ENCODE measurements at places on chromosomes 6 and 20.
A peak's percentile ranks its signal among the peaks of the same experiment; 100 is the strongest.

GRCh38 chr6:75384116-75384515 is 99.5 kb upstream of the TMEM30A start:
- no peak for DNase-seq

- DNase-seq: peak; percentile 93
Observed at GRCh38 chr6:162058281-162058875, 669.2 kb downstream of the PRKN start.

GRCh38 chr6:13358511-13358910 is 30.2 kb upstream of the TBC1D7 start:
- DNase-seq: no peak

GRCh38 chr20:8398263-8399051 is 266.4 kb downstream of the PLCB1 start:
- DNase-seq: no peak

DNA sequence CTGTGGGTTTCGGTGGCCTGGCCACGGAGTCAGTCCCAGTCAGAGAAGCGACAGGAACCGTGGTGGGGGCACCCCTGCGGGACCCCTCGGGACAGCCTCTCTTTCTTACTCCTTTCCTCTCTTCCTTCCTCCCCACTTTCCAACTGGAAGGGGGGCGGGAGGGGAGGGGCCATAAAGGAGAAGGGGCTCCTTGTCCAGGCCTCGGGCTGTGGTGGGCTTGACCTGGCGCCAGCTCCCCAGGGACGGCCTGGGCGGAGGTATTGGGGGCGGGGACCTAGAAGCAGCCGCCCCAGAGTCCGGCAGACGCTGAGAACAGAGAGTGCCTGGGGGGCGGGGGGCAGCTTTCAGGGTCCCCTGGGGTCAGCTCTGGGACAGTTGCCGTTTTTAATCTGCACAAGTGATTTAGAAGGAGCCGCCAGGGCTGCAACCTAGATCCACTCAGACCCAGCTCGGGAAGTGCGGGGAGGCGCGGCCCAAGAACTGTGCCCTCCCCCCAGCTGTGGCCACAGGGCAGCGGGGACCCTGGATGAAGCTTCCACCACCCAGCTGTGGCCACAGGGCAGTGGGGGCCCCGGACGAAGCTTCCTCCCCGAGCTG is 6.4 kb upstream of the ABHD16B start:
- no peak for DNase-seq

DNA sequence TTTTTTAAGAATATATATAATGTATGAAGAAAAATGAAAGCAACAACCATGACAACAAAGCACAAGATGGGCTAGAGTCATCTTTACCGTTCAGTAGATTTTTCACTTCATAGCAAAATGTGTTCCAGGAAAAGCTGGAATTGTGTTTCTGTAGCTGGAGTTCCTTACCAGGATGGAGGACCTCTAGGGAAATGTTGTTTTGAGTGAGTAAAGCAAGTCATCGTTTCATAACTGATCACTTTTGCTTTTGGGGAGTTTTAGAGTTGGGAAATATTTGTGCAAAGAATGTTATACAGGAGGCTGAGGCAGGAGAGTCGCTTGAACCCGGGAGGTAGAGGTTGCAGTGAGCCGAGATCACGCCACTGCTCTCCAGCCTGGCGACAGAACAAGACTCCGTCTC is 151.6 kb downstream of the SASH1 start:
- DNase-seq: no peak

DNA sequence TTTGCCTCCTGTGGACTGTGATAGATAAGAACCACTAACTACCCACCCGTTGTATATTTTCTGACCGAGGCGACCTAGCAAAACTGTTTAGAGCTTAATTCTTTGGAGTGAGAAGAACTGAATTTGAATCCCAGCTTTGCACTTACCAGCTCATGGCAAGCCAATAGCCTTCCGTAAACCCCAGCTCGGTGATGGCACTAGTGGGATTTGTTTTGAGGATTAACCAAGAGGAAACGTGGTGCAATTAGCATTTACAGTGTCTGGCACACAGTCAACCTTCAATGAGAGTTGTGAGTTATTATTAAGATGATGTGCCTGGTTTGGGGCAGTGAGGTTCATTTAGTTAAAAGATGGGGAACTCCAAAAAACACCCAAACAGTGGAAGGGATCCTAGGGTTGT is 12.3 kb upstream of the DSP start:
- no peak for DNase-seq

DNA sequence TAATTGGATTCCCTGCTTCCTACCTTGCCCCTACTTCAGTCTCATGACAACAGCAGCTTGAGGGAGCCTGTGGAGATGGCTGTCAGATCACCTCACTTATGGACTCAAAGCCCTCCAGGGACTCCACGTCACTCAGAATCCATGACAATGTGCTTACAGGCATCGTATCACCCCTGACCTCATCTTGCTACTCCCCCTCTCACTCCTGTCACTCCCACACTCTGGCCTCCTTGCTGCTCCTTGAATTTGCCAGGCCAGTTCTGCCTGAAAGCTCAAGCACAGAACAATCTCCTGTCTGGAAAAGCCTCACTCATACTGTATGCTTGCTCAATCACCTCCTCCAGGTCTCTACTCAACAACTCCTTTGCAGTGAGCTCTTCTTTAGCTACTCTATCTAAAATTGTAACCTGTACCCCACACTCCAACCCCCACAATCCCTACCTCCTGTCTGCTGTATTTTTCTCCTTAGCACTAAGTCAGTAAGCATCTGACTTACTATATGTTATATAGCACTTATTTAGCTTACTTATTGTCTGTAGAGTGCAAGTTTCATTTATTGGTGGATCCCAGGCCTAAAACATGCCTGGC is 10.7 kb upstream of the GSTA4 start:
- no peak for DNase-seq

DNA sequence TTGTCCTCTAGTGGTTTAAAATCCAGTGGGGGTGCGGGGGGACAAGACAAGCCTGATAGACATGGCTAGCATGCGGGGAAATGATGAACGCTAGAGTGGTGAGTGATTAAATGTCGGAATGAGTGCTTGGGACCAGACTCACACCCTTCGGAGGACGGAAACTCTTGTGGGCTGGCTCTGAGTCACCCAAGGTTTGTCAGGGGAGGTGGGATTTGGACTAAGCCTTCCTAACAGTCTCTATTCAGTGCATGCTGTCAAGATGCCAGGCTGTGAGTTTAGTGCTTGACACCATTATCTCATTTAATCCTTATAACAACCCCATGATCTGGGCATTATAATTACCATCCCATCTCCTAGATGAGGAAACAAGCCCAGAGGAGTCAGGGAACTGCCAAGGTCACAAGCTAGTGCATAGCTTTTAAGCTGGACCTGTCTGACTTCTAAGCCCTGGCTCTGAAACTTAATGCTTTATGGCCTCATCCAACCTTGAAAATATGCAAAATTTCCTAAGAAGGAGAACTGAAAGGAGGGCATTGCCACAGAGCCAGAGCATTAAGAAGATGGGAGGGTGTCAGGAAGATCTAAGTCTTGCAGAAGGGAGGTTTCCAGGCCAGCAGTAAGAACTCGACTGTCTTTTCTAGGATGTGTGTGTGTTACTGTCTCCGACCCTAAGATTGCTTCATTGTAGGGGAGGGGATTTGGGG is 168.7 kb upstream of the LRFN2 start:
- DNase-seq: no peak

GRCh38 chr6:7041511-7042026 is 66.2 kb upstream of the RREB1 start:
- no peak for DNase-seq

GRCh38 chr20:63980317-63980805 is 571 bp upstream of the PRPF6 start:
- no peak for DNase-seq

DNA sequence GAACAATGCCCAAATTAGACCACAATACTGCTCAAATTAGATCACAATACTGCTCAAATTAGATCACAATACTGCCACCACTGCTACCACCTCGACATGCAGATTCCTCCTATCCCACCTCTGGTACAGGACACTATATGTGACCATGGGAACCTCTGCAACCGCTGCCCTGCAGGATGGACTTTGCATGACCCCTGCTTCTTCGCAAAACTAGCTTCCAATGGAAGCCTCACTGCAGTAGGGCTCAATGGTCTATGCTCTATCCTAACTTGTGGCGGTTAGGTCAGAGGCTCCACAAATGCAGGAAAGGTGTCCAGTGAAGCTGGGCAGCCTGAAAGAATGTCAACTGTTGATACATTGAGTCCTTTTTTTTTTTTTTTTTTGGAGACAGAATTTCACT is 7.8 kb upstream of the TXNDC5 start:
- DNase-seq: no peak

DNA sequence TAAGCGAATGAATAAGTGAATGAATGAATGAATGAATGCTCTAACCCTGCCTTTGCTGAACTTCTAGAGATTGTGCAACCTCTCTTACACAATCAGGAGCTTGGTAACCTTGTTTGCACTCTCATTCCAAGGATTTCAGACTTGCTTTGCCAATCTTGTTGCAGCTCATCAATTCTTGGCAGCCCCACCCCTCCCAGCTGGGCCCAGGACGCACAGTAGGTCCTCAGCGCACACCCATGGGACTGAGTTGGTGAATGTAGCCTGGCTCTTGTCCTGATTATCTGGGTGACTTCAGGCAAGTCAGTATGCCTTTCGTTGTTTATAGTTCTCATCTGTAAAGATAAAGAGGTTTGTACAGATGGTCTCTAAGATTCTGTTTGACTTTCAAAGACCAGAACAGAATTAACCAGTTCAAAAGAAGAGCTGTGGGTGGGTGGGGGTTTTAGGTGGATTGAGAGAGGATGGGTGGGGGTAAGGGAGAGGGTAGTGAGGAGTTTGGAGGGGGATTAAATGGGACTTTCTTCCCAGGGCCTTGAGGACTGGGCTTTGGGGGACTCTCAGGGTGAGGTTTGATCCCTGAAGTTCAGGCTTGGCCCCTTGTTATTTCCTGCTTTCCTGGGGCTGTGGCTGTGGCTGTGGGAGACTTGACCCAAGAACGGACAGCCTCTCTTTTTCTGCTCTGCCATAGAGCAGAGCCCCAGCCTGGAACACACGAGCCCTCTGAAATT is 33.2 kb downstream of the VEGFA start:
- no peak for DNase-seq

GRCh38 chr20:19628570-19629134 is 129.4 kb upstream of the RIN2 start:
- DNase-seq: peak; percentile 39

- no peak for DNase-seq
Observed at GRCh38 chr6:33610067-33610466, 11.1 kb upstream of the ITPR3 start.

- DNase-seq: no peak
Observed at GRCh38 chr6:30554962-30555815, 1.1 kb downstream of the GNL1 start.

DNA sequence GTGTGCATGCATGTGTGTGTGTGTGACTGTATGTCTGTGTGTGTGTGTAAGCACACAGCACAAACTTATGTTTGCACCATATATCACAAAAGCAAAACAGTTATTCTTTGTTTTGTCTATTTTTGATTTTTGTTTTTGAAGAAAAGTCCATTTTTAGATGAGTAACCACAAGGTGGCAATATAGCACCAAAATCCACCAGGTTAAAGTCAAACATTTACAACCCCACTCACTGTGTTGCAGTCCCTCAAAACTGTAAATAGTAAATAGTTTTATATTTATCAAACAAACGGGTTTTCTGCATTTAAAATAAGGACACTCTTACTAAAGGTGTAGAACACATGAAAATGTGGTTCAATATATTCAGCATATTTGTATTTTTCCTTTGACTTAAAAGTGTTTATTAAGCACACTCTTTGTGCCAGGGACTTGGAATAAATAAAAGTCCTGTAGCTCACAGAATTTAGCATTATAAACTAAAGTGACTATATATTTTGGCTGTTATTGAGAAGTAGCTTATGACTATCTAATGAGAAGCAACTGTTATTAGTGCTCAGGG is 118.5 kb downstream of the GFRAL start:
- peak; percentile 1 for DNase-seq

DNA sequence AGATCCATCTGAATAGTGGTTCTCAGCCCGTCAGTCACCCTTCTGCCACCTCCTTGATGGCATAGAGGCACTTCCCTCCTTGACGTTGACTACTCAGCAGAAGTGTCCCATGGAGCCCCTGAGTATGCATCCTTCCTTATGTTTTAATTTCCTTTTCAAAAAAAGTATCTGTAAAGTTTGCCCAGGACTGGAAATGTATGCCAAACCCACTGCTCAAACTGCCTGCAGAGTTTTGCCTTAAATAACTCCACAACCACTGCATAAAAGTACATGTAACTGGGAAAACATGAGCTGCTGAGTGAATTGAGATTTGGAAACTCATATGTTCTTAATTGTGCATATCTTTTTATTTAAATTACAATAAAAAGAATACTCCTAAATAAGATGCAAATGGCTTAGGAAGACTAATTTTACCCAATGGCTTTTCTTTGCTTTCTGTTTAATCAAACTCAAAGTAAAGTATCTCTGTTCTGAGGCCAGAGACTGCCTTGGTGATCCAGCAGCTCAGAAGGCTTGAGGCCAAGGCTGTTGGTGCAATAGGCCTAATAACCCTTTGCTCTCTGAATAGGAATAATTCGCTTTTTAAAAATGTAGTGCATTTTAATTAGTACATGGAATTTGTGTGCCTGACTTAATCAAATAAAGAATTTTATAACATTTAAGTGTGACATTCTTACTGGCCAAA is 90.4 kb downstream of the FNDC1 start:
- DNase-seq: no peak

DNA sequence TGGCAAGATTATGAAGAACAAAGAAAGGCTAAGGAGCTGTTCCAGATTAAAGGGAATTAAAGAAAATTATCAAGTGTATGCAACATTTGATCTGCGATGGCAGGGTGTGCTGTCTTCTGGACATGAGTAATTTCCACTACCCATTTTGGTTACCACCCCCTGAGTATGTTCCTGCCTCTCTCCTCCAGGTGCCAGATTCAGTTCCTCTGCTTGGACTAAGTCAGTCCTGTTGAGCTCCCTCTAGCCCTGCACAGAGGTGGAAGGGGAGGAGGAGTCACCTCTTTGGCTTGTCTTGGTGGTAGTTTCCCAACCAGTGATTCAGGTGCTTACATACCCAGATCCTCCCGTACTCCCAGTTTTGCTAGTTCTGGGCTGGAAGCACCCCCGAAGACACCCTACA is 22.2 kb upstream of the SNRPB2 start:
- no peak for DNase-seq

- DNase-seq: no peak
Observed at GRCh38 chr6:80366714-80367113, 260.2 kb downstream of the BCKDHB start.

DNA sequence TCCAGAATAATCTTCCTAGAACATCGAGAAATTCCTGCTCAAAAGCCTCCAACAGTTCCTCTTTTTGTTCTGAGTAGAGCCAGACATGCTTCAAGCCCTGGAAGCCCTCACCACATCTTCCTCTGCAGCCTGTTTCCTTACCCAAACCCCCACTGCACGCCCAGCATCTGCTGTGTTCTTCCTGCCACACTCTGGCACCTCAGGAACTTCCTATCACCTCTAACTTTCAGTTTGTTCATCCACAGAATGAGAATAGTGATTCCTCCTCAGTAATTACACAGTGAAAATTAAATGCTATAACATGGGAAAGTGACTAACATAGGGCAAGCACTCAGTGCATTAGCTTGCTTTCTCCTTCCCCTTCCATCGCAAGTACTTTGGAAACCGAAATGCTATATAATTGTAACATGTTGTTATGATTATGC is 26.3 kb downstream of the C6orf89 start:
- no peak for DNase-seq

- no peak for DNase-seq
Observed at GRCh38 chr6:102398788-102399390, 1005.4 kb downstream of the GRIK2 start.

Measured in kidney epithelial cell (primary cell).